ENCODE measurements at places on chromosomes 2 and 18.

GRCh38 chr2:75595541-75596395 lies 35.0 kb upstream of the EVA1A start:
- no peaks in the 10 kb centered on the region for H3K27me3 ChIP-seq
- H3K4me3 ChIP-seq, result no peak overlapping the region
- no peak overlapping the region for H3K27ac ChIP-seq
- H3K36me3 ChIP-seq, result no peaks in the 10 kb centered on the region
- H3K4me1 ChIP-seq, result no peaks in the 10 kb centered on the region

GRCh38 chr2:69514819-69515218 lies 77.6 kb upstream of the NFU1 start:
- no peak overlapping the region for H3K4me3 ChIP-seq
- H3K36me3 ChIP-seq, result peaks cover 24% of the 10 kb centered on the region
- H3K4me1 ChIP-seq, result peaks cover 16% of the 10 kb centered on the region

DNA sequence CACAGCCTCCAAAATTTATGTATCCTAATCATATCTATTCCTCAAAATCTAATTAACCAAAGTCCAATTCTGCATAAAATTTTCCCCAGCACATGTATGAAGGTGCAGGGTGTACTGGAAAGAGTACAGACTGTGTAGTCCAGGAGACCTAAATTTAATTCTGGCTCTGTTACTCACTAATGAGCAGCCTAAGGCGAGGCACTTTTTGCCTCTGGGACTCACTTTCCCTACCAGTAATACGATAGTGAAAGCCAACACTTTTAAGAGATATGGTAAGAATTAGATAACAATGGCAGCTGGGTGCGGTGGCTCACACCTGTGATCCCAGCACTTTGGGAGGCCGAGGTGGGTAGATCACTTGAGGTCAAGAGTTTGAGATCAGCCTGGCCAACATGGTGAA lies 177.7 kb downstream of the PIEZO2 start:
- H3K27me3 ChIP-seq, result no peaks in the 10 kb centered on the region
- no peak overlapping the region for H3K27ac ChIP-seq
- no peak overlapping the region for H3K4me3 ChIP-seq
- H3K4me1 ChIP-seq, result no peaks in the 10 kb centered on the region
- H3K36me3 ChIP-seq, result no peaks in the 10 kb centered on the region
- DNase-seq, result no peak

DNA sequence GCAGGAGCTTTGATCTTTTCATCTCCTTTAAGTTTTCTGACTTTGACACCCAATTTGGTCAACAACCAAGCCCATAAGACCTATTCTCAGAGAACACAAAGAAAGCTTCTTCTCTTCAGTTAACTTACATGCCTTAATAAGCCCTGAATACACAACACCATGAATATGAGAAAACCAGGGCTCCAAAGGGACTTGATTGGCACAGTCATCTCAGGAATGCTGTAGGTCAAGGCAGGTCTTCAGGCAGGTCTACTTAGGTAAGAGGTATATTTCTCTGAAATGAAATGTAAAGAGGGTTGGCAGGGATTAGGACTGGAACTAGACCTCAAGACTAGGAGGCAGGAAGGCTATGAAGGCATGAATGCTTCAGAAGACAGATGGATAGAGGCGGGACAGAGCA lies 24.4 kb upstream of the EIF2AK3 start:
- no peak overlapping the region for H3K4me3 ChIP-seq
- H3K27me3 ChIP-seq, result no peaks in the 10 kb centered on the region
- no peaks in the 10 kb centered on the region for H3K36me3 ChIP-seq

DNA sequence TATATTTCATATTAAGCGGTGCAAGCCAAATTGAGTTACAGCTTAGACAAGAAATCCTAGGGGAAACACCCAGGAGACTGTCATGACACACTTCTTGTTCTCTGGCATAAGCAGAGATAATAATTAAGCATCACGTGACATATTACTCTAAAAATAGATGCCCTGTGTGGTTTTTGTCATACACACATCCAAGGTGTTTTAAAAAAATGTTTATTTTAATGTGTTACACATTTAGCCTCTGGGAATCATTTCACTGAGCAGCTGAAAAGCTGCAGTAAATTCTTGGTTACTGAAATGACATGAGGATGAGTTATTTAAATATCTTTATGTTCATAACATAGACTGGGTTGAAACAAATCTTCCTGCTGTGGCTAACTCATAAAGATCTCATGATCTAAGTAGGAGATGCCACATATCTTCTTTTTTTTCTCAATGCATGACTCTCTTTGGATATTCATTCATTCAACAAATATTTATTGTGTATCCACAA lies 38.0 kb upstream of the ERMN start:
- H3K27me3 ChIP-seq, result no peaks in the 10 kb centered on the region
- no peak overlapping the region for H3K27ac ChIP-seq
- H3K36me3 ChIP-seq, result no peaks in the 10 kb centered on the region
- no peaks in the 10 kb centered on the region for H3K4me1 ChIP-seq
- peak; percentile 30 for DNase-seq

DNA sequence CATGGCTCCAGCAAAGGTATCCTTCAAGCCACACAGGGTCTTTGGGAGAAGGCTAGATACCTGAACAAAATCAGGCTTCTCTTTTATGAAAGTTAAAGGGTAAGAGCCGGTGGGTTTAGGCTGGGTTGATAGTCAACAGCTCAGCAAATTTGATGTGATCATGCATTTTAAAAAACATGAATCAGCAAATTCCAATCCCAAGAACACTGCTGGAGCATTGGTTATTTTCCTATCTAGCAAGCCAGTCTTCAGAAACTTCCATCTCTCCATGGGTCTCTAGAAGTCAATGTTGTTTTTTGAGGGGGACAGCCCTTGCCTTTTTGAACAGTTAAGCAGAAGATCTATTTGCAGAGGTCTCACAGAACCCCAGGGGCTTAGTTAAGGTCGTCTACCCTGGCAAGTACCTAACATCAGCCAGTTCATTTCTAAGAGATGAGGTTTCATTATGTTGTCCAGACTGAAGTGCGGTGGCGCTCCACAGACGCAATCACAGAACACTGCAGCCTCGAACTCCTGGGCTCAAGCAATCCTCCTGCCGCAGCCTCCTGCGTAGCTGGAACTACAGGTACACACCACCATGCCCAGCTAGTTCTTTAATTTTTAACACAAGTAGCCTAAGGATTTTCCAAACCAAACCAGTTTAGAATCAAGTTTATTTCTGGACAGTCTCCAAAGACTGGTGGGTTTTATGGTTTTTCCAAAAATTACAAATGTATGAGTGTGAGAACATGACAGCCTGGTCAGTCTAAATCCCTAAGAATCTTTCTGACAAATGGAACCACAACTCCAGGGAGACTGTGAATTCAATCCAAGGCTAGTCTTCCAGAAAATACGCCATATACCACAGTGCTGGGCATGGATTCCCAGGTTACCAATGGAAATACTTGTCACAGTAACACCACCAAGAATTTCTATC lies 4.1 kb upstream of the ZCCHC2 start:
- no peaks in the 10 kb centered on the region for H3K4me1 ChIP-seq
- H3K4me3 ChIP-seq, result no peak overlapping the region
- H3K27me3 ChIP-seq, result peaks cover 8% of the 10 kb centered on the region
- H3K27ac ChIP-seq, result no peak overlapping the region
- DNase-seq, result no peak

- no peaks in the 10 kb centered on the region for H3K27me3 ChIP-seq
- H3K27ac ChIP-seq, result no peak overlapping the region
- H3K4me3 ChIP-seq, result no peak overlapping the region
- H3K36me3 ChIP-seq, result peaks cover 3% of the 10 kb centered on the region
- DNase-seq, result no peak
Observed at GRCh38 chr2:238905644-238906043, 57.8 kb downstream of the TWIST2 start.

DNA sequence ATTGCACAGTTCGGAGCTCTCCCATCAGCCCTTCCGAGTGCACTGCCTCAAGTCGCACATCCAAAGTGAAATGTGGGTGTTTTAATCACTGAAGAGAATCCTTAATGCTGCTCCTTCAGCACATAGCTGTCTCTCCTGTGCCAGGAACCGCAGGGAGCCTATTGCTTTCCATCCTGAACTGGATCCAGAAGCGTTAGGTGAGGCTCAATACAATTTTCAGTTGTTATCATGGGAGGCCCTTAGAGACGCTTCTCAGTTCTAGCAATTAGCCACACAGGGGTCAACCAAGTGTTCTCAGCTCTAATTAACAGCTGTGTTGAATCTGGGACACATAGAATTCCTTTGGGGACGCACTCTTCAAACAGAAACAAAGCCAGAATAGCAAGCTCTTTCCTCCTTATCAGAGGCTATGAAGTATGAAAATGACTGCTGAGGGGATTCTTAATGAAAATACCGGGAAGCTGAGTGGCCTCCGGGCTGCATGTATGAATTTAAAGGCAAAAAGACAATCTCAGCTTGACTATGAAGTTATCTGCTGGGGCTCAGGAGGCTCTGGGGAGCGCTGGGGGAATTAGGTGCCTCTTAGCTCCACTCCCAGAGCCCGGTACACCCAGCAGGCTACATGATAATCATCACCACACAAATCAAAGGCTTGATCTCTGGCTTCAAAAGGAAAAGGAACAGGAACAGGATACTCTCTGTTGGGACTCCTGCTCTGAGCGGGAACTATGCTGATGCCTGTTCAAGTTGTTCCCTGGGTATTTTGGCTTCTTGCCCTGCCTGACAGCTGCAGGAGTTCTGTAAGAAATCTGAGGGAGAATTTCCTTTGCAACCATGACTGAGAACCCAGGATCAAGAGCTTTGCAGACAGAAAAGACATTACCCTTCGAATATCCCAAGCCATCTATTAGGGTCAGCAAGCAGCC lies 55.4 kb upstream of the NCOA1 start:
- no peak overlapping the region for H3K4me3 ChIP-seq
- no peaks in the 10 kb centered on the region for H3K27me3 ChIP-seq
- peak overlapping the region; percentile 83 for H3K27ac ChIP-seq

DNA sequence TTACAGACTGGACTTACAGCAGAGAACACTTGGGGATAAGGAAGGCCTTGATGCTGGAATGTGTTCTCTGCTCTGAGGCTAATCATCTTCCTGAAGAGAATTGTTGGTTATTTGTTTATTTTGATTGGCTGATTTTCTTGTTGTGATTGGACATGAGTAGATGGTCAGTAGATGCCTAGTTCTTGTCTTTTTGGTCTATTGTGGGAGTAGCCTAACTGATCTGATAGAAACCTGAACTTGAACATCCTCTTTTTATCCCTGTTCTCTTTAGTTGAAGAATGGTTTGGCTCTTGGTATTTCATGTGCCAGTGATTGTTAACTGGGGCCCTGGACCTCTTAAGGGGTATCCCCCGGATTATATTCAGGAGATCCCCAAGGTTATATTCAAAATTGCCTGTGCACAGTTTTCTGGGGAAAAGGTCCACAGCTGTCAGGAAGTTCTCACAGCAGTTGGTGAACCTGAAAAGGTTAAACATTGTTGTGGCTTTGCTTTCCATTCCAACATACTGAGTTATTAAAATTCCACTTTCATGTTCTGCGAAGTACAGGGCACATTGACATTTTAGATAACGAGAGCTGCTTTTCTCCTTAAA lies 13.6 kb downstream of the TWSG1 start:
- H3K27ac ChIP-seq, result peak overlapping the region; percentile 19
- DNase-seq, result no peak
- H3K27me3 ChIP-seq, result no peaks in the 10 kb centered on the region
- no peak overlapping the region for H3K4me3 ChIP-seq

GRCh38 chr18:48011926-48012465 lies 81.5 kb upstream of the SMAD2 start:
- no peaks in the 10 kb centered on the region for H3K36me3 ChIP-seq
- H3K4me3 ChIP-seq, result no peak overlapping the region
- H3K27ac ChIP-seq, result no peak overlapping the region
- no peak for DNase-seq

GRCh38 chr2:240818293-240819125 lies 1.5 kb downstream of the KIF1A start:
- DNase-seq, result no peak
- H3K4me1 ChIP-seq, result peaks cover 39% of the 10 kb centered on the region
- H3K4me3 ChIP-seq, result peak overlapping the region; percentile 65
- no peaks in the 10 kb centered on the region for H3K27me3 ChIP-seq

GRCh38 chr2:48902521-48902920 lies 147.0 kb upstream of the LHCGR start:
- H3K4me1 ChIP-seq, result peaks cover 9% of the 10 kb centered on the region
- no peaks in the 10 kb centered on the region for H3K36me3 ChIP-seq
- no peaks in the 10 kb centered on the region for H3K27me3 ChIP-seq
- H3K4me3 ChIP-seq, result no peak overlapping the region

DNA sequence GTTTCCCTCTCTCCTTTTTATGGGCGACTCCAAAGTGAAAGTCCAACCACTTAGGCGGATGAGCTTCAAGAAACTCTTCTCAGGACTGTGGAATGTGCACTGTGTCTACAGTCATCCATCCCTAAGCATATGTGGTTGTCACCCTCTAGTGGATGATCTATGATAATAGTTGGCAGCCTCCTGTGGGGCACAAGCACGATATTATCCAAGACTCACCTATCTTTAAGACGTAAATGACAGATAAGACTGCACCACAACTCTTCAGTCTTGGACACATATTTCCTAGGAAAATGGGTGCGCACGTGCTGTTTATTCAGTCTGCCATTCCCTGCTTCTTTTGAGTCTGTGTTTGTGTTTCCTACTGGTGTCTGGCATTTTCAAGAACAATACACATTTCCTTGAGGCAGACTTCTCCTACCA lies 145.5 kb upstream of the CTAGE1 start:
- H3K36me3 ChIP-seq, result no peaks in the 10 kb centered on the region
- H3K27me3 ChIP-seq, result peaks cover 54% of the 10 kb centered on the region

DNA sequence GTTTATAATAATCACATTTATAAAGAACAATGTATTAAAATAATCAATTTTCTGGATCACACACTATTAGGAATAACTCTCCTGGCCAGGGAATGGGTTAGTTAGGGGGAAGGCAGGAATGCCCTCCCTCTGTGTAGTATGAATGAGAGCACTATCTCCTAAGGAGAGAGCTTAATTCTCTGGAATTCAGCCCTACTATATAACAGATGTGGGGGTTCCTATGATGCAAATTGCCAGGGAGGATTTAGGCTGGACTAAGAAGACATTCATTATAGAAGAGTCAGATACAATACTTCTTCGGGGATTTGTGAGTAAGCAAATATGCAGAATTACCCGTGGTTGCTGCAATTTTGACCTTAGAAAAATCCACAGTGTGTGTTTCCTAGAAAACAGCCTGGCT lies 250.1 kb upstream of the VRK2 start:
- no peaks in the 10 kb centered on the region for H3K27me3 ChIP-seq
- peak; percentile 3 for DNase-seq
- H3K36me3 ChIP-seq, result no peaks in the 10 kb centered on the region
- no peak overlapping the region for H3K4me3 ChIP-seq
- no peaks in the 10 kb centered on the region for H3K4me1 ChIP-seq
- H3K27ac ChIP-seq, result no peak overlapping the region

DNA sequence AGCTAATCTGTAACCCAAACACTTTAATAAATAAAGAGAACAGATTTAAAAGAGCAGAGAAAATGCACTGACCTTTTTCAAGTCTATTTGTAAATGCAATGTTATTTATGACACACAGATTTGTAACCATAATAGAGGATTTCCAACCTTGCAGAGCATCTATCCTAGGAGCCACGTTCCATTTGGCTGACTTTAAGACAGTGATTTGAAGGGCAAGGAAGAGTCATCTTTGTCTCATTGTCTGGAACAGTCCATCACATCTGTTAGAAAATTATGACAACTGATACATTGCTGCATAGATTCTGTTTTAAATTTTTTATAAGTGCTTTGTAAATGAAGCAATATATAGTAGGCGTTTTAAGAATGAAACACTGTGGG lies 90.8 kb upstream of the L3MBTL4 start:
- no peak for DNase-seq
- no peaks in the 10 kb centered on the region for H3K27me3 ChIP-seq
- H3K4me1 ChIP-seq, result no peaks in the 10 kb centered on the region
- no peak overlapping the region for H3K27ac ChIP-seq

GRCh38 chr2:128346291-128347170 lies 27.9 kb upstream of the HS6ST1 start:
- no peak overlapping the region for H3K4me3 ChIP-seq
- no peaks in the 10 kb centered on the region for H3K27me3 ChIP-seq
- H3K27ac ChIP-seq, result no peak overlapping the region

GRCh38 chr2:194465641-194466040 lies 1191.4 kb upstream of the SLC39A10 start:
- H3K27ac ChIP-seq, result no peak overlapping the region
- no peaks in the 10 kb centered on the region for H3K27me3 ChIP-seq
- no peak overlapping the region for H3K4me3 ChIP-seq
- no peaks in the 10 kb centered on the region for H3K4me1 ChIP-seq
